ENCODE measurements at places on chromosomes 12 and 14.

- no peak for DNase-seq
These were observed 45.0 kb downstream of the CFAP54 start for GRCh38 chr12:96534339-96534738.

GRCh38 chr12:70052931-70053497, 190.2 kb upstream of the CNOT2 start:
- no peak for DNase-seq

- DNase-seq, result no peak
These were observed 5.6 kb upstream of the ADGRD1 start for GRCh38 chr12:130948136-130948535.

DNA sequence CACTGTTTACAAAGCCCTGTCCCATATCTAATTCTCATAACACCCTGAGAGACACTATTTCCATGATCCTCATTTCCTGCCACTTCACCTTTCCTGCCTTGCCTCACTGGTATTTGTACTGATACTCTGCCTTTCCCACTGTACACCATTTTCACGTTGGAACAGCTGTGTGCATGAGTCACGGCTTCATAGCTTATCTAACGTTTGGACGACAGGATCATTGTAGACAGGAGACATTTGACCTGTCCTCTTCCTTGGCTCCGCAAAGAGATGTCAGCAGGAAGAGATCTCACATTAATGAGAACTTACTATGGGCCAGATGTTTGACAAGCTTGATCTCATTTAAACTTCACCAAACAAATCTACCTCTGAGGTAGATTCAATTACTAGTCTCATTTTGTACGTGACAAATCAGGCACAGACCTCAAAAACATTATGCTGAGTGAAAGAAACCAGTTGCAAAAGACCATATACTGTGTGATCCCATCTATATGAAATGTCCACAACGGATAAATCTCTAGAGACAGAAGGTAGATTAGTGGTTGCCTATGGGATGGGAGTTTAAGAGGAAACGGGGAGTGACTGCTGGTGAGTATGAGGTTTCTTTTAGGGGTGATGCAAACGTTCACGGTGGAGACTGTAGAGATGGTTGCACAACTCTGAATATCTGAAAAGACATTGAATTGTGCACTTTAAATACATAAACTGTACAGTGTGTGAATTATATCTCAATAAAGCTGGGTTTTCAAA, 71.2 kb downstream of the KCNK13 start:
- no peak for DNase-seq

- DNase-seq, result no peak
These were observed 190.2 kb upstream of the USP15 start for GRCh38 chr12:62069976-62070375.

DNA sequence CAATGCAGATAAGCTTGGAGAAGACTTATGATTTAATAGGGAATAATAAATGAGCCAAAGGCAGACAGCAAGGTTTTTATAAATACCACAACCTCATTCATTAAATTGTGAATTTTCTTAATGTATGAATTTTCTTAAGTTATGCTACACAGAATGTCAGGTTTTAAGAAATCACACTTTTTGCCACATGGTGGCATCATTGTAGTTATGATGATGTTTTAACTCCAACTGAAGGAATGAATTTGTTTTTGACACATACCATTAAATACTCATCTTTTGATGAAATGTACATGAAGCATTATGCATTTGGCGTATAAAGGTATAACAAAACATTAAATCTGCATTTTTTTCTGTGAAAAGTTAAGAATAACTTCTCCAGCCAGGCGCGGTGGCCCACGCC, 524.1 kb upstream of the FBXO33 start:
- no peak for DNase-seq

- DNase-seq, result no peak
These were observed 24.7 kb downstream of the SLCO1B1 start for GRCh38 chr12:21155522-21156351.

DNA sequence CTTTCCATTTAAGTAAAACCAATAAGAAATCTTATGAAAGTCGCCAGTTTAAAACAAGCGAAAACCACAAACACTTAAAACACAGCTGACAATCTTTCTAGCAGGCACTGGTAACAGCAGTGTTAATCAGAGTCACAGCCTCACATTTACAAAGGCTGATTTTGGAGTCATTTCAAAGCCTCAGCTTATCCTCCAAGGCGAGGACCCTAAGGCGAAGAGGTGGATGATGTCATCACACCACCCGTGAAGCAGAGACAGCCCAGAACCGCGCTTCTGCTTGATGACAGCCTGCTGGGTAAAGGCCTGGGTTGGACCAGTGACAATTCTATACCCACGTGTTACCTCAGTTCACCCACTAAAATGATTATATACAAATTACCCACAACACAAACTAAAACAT, 10.1 kb downstream of the GOLGA3 start:
- DNase-seq, result no peak

DNA sequence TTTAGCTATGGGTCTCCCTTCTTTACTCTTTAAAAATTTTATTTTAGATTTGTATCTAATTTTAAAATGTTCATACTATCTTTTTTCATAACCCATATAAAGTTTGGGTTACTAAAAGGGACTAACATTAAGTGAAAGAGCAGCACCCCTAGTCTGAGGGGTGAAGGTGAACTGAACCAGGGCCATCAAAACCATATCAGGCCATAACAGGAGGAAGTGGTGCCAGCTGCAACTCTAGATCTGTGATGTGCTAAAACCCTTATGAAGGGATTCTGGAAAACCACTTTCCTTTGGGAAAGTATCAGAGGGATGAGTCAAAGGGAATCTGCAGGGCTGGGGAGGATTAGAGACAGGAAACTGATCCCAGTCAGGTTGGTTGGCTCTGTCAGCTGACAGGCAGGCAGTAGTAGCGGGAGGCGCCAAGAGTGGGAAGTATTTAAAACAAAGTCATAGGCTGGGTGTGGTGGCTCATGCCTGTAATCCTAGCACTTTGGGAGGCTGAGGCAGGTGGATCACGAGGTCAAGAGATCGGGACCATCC, 162.5 kb downstream of the PPM1H start:
- DNase-seq, result no peak

DNA sequence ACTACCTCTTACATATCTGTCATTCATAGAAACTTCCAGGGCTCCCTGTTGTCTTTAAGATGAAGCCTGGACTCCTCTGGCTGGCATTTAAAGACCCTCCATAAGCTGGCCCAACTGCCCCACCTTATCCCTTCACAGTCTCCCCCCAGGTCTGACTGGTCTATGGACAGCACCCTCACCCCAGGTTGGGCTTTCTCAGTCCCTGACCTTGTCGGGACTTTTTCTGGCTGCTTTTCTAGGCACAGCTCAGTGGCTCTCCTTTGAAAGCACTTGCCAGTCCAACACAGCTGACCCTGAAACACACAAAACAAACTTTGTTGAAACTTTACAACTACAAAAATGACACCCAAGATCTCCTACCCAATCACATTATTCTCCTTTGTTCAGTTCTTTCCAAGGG, 13.9 kb upstream of the MYH7 start:
- DNase-seq, result no peak

GRCh38 chr12:54300732-54301427, at the start of gene NFE2:
NFE2 (minus strand) TSS chr12:54301015; CDS start chr12:54295248, 5,767 bp downstream.
- DNase-seq, result no peak

DNA sequence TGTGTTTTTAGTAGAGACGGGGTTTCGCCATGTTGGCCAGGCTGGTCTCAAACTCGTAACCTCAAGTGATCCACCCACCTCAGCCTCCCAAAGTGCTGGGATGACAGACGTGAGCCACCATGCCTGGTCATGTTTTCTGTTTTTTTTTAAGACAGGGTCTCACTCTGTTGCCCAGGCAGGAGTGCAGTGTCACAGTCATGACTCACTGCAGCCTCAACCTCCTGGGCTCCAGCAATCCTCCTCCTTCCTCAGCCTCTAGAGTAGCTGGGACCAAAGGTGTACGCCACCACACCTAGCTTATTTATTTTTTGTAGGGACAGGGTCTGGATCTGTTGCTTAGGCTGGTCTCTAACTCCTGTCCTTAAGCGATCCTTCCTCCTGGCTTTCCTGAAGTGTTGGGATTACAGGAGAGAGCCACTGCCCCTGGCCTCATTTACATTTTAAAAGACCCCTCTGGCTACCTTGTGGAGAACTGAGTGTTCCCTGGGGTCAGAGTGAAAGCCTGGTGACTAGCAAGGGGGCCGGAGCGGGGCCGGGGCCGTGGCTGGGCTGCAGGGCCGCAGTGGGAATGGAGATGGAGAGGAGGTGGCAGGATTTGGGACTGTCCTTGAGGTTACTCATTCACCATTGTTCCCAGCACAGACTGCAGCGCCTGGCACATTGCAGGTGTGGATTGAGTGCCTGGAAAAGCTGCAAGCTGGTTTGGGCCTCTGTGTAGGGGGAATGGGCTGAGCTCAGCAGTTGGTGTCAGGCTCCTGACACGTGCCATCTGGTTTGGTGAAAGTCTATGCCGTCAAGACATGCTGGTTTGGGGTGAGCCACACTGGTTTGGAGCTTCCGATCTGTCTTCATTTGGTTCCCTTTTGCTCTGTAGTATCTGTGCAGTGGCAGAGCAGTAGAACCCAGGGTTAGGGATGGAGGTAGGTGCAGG, 18.1 kb downstream of the KMT5A start:
- DNase-seq, result no peak

- no peak for DNase-seq
These were observed 38.4 kb upstream of the CCT2 start for GRCh38 chr12:69546693-69547438.

DNA sequence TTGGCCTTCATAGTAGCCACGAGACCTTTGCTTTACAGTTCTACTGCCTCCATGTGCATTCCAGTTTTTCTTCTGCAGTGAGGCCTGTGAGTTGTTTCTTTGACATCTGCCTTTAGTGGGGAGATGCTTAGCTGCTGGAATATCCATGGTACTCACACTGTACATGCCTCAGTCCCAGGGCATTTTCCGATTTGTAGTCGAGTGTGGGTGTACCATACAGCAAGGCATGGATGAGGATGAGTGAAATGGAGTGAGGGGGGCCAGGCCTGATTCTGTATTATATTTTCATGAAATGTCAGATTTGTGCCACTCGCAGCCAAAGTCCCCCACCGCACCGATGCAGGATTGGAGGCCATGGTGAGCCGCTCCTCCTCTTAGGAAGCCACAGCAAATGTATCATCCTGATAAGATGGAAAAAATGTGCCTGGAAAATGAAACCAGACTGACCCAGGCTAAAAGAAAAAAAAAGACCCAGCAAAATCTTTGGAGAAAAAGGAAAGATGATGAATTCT, 173.0 kb downstream of the ADGRD1 start:
- no peak for DNase-seq

- no peak for DNase-seq
These were observed 27.7 kb downstream of the WNK1 start for GRCh38 chr12:779745-780734.

DNA sequence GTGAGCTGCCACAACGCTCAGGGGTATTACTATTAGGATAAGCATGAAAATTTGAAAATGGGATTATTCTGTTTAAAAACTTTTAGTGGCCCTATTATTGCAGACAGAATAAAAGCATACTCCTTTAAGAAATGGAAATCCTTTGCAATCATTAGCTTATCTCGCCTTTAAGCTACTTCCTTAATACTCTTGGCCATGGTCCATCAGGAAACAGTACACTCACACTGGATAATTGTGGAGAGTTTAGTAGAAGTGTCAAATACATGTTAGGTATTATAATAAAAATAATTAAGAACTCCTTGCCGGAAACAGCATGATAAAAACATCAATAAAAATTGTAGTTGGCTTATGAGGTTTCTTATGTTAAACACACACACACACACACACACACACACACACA, 100.4 kb upstream of the PPFIA2 start:
- DNase-seq, result no peak

- no peak for DNase-seq
These were observed 41.7 kb upstream of the RAP1B start for GRCh38 chr12:68568922-68569569.

GRCh38 chr12:106956048-106956578, 406 bp downstream of the TMEM263 start:
- DNase-seq, result no peak

GRCh38 chr12:129053232-129053631, 200.0 kb downstream of the GLT1D1 start:
- DNase-seq, result no peak

DNA sequence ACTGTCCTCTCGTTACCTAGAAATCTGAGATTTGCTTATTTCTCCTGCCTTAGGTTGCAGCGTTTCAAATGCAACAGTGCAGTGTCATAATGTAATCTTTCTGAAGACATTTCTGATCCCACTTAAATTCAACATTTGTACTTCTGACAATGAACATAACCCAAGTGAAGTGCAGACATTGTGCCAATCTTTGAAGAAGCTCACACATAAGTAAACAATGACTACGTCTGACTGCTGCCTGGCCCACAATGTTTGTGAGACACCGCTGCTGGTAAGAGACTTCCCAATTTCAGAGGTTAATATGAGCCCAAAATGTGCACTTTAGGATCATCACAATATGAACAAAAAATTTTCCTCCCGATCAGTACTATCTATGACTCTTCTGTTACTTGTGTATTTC, 84.6 kb upstream of the BCL2L14 start:
- DNase-seq, result no peak
